Transverse colon (tissue), 4 donors: ENCODE measurements at places on chromosomes 3 and 15.

DNA sequence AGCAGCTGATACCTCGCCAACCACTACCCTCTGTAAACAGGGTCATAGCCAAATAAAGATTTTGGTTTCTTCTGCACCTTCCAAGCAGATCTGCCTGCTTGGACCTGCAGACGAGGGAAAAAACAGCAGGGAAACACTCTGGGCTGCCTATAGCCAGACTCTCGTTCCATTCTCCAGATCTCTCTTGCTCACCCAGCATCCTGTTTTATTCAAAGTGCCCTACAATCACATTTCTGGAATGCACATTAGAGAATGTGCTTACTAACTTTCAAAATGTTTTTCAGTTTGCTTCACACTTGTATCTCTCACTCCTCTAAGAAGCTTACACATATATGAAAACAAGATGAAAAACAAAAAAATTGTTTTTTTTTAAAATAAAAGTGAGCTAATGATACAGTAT, 71.4 kb downstream of the MLH1 start:
- no peak for DNase-seq

GRCh38 chr3:125374501-125374995, 577 bp downstream of the ZNF148 start:
- peak; percentile 43 for DNase-seq

GRCh38 chr3:171347301-171348039, 112.7 kb downstream of the TNIK start:
- DNase-seq = no peak

- no peak for DNase-seq
Observed at GRCh38 chr15:66682865-66683264, 19.2 kb upstream of the SMAD6 start.

DNA sequence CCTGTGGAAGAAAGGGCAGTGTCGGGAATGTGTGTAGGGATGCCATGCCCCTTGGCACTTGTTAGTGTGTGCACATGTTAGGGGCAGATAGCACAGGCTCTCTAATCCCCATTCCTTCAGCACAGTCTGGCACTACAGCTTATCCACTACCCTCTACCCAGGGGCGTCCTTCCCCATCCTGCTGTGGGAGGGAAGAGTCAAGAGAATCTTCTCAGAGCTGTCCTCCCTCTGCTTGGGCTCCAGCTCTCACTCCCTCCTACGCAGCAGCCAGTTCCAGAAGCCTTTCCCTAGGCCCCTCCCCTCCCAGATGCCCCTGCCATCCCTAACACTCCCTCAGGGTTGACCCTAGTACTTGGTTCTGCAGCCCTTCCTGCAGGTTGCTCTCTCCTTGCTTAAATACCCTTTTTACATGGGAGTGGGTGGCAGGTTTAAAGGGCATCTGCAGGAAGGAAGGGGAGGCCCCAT, 815 bp upstream of the GRM2 start:
- no peak for DNase-seq

DNA sequence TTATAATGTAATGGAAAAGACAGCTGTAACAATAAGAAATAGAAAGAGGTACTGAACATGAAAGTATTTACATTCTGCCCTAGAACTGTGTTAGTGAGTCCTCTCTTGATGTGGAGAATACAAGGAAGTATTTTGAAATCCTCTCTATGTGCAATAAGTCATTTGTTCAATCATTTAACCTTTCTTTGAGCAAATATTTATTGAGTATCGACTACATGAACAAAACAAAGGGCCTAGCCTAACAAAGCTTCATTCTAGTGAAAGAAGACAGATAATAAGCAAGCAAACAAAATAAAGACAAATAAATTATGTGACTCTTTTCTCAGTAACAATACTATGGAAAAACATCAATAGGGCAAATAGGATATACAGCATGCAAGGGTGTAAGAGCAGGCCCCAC, 354.9 kb upstream of the ATP11B start:
- no peak for DNase-seq

DNA sequence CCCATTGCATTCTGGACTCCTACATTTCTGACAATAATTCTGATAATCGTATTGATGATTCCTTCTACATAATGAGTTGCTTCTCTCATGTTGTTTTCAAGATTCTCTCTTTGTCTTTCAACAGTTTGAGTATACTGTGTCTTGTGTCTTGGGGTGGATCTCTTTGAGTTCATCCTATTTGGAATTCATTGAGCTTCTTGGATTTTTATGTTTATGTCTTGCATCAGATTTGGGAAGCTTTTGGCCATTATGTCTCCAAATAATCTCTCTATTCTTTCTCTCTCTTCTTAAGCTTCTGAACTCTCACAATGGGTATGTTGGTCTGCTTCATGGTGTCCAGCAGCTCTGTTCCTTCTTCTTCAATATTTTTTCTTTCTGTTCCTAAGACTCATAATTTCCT, 592.2 kb downstream of the FHIT start:
- no peak for DNase-seq

- DNase-seq = no peak
Observed at GRCh38 chr15:34301058-34301457, 36.5 kb downstream of the SLC12A6 start.

DNA sequence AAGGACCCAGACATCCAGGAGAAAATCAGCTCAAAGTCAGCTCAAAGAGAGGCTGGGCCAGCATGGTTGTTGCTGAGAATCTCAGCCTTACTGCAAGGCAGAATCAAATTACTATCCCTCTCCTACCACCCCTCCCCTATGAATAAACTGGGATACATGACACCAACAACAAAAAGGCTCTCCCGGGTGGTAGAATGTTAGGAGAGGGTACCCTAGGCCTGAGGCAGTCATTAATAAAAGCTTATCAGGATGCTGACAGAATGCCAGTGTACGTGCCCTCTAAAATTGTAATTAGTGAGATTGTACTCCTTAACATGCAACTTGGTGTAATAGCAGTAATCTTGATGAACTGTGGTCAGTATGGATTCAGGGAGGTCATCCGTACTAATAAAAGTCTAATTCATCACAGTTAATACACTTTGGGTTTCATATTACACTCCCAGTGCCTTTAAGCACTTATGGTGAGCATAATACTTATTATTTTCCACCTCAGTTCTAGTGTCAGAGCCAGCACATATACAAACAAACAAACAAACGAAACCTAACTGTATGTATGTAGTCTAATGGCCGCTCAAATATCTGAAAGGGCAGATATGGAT, 76.5 kb downstream of the B3GALNT1 start:
- DNase-seq = no peak

GRCh38 chr15:37824717-37825382, 109.6 kb upstream of the TMCO5A start:
- DNase-seq = no peak

DNA sequence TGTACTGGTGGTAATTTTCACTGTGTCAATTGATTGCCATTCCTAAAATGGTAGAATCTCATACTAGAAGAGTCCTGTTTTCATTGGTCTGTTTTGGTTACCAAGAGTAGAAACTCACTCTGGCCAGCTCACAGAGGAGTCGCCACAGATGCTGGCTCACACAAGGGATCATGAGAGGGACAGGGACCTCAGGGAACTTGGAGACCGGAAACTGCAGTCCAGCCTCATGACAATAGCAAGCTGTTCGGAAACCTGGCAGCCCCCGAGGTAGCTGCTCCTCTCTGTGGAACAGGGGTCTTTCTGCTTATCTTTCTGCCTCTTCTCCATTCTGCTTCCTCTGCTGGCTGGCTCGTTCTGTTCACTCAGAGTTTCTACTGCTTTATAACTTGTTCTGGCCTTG, 192.9 kb downstream of the PLCL2 start:
- DNase-seq = no peak

GRCh38 chr3:150248888-150249681, 159.0 kb upstream of the TSC22D2 start:
- no peak for DNase-seq
